Stimulated activated naive CD4-positive, alpha-beta T cell (primary cell): ENCODE measurements at places on chromosomes 11 and 22.

DNA sequence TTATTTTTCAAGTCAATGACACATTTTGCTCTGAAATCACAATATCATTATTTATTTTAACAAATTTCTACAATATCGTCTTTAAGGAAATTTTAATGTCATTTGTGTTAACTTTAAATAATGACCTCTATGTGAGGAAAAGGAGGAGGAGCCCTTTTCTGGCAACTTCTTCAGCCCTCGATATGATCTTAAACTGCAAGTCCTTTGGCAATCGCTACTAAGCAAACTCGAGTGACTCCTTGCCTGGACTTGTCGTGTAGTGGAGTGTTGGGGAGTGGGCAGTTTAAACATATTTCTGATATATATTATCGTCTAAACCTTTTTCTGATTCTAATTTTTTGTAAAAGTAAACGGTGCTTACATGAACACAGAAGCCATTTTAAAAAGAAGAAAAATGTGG, 16.7 kb downstream of the ETS1 start:
- DNase-seq = no peak

DNA sequence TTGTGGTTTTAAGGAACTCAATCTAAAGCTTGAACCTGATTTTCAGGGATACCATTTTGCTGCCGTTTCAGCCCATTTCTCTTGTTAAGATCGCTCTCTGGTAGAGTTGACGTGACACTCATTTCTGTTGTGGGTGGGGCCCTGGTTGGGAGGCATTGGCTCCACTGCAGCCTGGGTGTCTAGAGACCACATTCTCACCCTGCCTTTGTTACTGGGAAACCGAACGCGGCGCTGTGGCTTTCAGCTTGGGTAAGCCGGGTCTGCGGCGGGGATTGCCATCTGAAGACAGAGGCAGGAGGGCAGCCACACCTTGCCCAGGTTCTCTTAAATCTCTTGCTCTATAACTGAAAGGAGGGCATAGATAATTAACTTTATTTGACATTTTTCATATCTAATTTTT, 3.2 kb downstream of the EHF start:
- no peak for DNase-seq

- DNase-seq = no peak
These were observed 125.9 kb upstream of the SPON1 start for GRCh38 chr11:13836666-13837065.

- DNase-seq = no peak
These were observed 23.9 kb upstream of the RBFOX2 start for GRCh38 chr22:36052505-36052941.

- DNase-seq = no peak
These were observed 79.0 kb downstream of the EFCAB6 start for GRCh38 chr22:43733138-43733537.

DNA sequence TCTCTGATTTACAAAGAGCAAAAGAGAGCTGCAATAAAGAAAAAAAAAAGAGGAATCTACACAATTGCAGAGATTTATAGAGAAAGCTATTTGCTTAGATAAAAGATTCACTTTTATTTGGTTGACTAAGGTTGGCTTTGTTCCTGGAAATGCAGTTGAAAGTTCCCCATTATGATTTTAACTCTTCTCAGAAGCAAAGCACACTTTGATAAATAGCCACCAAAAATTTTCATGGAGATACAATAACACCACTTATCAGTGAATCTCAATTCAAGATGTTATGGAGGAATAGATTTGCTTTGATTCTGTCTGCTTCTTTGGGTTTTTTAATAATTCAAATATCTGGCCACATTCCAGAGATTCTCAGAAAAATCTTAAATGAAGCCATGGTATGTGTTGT, 88.5 kb upstream of the ANO3 start:
- no peak for DNase-seq

DNA sequence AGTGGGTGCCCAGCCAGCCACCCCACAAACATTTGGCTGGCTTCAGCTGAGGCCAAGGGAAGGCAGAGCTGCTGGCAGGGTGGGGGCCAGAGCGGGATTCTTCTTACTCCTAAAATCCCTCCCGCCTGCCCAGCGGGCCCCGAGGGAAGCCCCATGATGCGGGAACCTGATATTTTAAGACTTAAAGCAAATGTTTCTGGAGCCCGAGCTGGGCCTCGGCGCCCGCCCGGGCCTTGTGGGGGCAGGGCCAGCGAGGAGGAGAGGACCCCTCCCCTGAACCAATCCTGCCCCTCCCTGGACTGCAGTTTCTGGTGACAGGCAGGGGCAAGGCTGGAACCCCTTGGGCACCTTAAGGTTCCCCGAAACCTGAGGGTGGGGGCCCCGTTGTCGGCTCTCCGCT, 17.2 kb downstream of the GP1BB start:
- no peak for DNase-seq

DNA sequence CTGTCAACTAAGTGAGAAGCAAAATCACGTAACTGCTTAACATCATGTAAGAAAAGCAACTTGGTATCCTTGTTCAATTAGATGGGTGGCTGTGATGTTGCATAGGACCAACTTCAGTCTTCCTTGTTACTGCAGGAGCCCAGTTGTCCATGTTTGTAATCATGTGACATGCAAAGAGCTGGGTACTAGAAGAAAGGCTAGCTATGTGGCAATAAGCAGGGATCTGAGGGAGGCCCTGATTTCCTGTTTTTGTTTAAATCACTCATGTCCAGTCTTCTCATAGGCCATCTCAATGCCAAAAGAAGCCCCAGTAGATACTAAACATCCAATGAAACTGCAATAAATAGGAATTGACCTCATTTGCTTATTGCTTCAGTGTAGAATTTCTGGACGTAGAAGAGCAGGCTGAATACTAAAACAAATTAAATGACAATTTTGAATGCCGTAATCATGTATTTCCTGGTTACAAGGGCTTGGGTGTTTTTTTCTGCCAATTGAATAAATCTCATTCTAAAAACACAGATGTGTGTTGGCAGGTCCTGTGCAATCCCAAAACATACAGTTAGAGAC, 140.8 kb upstream of the ARHGAP20 start:
- DNase-seq = no peak
